ENCODE measurements at places on chromosomes 4 and X.
A peak's percentile ranks its signal among the peaks of the same experiment; 100 is the strongest.

DNA sequence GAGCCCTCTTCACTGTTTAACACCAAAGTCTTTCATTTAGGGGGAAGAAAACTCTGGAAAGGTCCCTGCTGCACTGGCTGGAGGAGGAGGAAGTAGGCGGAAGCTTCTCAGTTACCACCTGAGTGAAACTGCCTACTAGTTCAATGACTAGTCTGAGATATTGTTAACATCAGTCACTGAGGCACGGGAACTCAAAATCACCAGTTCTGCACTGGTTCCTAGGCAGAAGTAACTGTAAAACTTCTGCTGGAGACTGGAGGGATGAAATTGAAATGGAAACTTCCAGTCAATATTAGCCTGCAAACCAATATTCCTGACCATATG lies 178.3 kb downstream of the SNCA start:
- DNase-seq: no peak

GRCh38 chr4:77586951-77587383 lies 18.7 kb upstream of the CXCL13 start:
- no peak for DNase-seq

- no peak for DNase-seq
These were observed 88.3 kb upstream of the DDX3X start for GRCh38 chrX:41245641-41246040.

- DNase-seq: no peak
These were observed 119.1 kb upstream of the CNKSR2 start for GRCh38 chrX:21255032-21255618.

DNA sequence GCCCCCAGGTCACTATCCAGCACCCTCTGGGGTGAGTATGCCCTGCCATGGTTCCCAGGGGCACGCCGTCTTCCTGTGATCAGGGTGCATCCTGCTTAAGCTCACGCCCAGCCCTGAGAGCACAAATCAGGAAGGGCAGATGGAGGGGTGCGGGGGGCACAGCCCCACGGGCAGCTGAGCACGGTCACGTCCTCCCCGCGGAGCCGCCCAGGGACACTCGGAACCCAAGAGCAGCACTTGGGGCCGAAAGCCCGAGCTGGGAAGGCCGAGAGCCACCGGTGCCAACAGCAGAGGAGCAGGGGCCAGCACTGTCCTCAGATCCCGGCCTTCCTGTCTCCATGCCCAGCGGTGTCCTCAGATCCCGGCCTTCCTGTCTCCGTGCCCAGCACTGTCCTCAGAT lies 21.5 kb downstream of the NELFA start:
- peak; percentile 95 for DNase-seq

DNA sequence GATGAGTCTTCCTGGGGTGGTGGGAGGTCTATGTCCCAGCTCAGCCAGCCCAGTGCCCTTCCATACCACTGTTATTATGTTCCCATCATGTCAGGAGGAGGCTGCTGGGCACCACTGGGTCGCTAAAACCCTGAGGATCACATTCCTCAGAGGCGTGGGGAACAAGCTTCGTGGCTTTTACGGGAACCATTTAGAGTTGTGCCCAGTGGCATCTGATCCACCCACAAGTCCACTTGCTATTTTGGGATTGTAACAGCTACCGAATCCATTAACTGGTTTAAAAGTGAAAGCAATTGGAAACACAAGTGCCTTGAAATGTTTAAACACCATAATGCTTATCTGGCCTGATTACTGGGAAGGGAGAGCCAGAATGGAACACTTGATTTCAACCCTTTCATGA lies 13.1 kb upstream of the CCKAR start:
- no peak for DNase-seq

DNA sequence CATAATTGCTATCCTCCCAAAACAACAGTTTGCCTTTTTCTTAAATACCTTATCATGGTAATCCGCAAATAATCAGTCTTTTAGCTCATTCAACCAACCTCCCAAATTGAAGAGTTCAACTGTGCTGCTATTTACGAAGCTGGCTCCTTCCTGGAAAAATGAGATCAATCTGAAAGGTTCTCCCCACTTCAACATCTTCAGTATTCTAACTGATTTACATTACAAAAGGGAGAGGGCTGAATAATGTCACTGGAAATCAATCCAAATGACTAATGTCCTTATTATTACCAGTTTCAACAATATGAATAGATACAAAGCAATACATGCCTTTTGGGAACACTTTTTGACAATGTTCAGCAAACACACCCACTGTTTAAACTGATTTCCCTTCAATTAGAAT lies 86.2 kb downstream of the WNK3 start:
- DNase-seq: no peak

DNA sequence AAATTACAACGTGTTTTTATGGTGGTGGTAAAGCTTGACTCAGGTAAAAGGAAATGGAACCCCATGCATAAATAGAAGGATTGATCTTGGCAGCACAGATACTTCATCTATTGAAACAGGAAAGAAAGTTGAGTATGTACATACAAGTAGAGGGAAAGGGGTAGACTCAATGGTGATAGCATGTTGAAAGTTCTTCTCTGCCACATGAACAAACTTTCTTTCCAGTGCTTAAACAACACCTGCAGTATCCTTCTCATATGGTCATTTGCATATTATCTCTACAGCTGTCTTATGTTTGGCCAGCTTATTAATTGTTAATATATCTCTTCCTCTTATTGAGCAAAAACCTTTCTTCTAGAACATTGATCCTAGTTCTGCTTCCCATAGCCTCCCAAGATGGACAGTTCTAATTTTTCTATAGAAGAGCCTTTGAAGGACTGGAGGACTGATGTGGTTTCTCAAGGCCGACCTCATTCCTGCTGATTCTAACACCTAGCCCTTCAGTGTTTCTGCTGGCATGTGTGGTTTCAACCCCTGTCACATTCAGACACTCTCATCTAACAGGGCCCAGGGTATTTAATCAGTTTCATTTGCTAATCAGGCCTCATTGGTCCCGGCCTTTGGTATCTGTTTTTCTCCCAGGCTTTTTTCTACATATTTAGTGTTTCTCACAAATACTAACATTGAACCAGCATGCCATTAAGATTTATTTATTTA lies 108.1 kb upstream of the SPRY1 start:
- no peak for DNase-seq

GRCh38 chr4:13659341-13660070 lies 32.0 kb upstream of the BOD1L1 start:
- no peak for DNase-seq

GRCh38 chrX:109822861-109823260 lies 89.8 kb upstream of the ACSL4 start:
- no peak for DNase-seq

GRCh38 chr4:143538979-143539669 lies 25.6 kb downstream of the SMARCA5 start:
- no peak for DNase-seq

GRCh38 chr4:85084371-85085094 lies 118.0 kb upstream of the WDFY3 start:
- no peak for DNase-seq

DNA sequence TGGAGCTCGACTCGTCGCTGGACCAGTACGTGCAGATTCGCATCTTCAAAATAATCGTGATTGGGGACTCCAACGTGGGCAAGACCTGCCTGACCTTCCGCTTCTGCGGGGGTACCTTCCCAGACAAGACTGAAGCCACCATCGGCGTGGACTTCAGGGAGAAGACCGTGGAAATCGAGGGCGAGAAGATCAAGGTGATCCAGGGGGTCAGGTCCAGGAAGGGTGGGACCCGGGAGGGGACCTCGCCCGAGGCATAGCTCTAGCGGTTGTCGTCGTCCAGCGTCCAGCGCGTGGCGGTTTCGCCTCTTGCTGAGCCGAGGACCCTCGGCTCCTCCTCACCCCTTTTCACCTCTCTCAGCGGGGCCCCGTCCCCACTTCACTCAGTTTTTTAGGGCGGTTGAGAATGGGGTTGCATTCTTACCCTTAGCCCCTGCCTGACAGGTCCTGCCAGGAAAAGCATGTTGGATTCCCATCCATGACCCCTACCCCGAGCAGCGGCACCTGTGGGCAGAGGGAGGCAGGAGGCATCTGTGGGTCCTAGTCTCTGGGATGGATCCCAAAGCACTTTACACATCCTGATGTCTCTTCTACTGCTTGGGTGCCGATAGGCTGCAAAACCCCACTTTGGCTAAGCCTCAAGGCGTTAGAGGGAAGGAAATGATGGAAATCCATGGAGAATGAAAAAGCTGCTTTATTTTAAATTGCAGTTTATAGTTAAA lies 524 bp downstream of the RAB33A start:
- no peak for DNase-seq

GRCh38 chr4:121072224-121073003 lies at the start of gene NDNF:
Gene NDNF, minus strand, starts transcription at chr4:121072535. Its CDS starts 26,698 bp downstream, at chr4:121045837.
- DNase-seq: no peak

GRCh38 chr4:74283614-74284013 lies 24.7 kb upstream of the EPGN start:
- DNase-seq: no peak

DNA sequence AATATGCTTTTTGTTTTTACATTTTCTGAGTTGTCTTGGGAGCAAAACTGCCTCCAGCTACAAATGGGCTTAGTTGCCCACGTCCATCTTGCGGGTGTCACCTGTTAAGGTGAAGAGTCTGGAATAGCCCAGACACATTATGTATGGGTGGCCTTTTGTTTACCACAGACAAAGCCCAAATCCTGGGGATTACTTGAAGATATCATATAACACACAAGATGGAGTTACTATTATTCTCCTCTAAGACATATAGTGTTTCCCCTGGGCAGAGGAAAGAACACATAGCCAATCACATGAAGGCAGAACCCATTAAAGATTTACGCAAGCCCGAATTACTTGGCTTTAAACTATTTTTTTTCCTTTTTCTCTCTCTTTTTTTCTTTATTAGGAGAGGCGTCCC lies 625.6 kb upstream of the FAM241A start:
- DNase-seq: no peak

DNA sequence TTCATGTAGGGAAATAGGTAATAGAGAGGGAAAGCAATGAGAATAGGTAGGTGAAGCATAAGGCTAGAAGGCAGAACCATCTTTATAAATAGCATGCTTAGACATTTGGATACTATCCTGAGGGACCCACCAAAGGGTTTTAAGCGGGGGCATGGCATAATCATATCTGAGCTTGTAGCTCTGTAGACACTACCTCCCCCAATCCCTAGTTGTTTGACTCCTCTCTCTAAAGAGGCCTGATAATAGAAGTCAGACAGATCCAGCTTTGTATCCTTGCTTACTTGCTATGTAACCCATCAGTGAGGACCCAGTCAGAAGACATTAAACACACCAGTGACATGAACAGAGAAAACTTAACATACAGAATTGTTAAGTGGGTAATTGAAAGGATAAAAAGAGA lies 58.7 kb downstream of the SCFD2 start:
- DNase-seq: no peak

Data from vagina (tissue), 2 donors.